ENCODE measurements at places on chromosomes 1 and 21.

DNA sequence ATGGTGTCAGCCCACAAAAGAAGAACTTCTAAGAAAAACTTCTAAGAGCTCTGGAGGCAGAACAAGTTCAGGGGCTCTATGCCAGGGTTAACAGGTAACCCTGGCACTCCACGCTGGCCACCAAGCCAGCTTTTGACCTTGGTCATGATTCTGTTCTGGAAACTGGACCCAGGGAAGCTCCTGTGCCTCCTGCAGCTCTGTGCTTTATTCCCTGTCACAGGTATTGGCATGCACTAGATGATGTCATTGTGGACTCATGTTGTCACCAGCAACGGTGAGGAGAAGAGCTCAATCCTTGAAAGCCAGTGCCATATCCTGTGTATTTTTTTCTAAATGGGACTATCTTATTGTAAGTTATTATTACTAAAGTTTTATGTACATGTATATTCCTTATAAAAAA is 56.7 kb upstream of the GCLM start:
- no peak for DNase-seq

DNA sequence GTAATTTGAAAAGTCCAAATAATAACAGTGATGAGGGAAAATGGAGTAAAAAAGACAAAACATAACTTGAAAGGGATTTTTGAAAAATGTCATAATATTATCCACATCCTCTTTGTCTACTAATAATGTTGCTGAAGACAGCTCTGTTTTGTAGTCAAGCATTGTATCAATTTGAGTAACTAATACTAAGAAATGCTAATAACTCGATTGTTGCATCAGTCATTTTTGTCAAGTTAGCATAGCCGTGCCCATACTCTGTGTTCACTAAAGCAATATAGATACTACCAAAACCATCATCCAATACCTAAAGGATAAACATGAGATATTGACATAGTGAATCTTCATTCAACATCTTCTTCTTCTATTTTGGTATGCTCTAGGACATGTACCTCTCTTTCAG is 17.3 kb downstream of the PDC start:
- no peak for DNase-seq

- no peak for DNase-seq
These were observed 116.9 kb upstream of the SLC25A33 start for GRCh38 chr1:9422321-9422720.

DNA sequence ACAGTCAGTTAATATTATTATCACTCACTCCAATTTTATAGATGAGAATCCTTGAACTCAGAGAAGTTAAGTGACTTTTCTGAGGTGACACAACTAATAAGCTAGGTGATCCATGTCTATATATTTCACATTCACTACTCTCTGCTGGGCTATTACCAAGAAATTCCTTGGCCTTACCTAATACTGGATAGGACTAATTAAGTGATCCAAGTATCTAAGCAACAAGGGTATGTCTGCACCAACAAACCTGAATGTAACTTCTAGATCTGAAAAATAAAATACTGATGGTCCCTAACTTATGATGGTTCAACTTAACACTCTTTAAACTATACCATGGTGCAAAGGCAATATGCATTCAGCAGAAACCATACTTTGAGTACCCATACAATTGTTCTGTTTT is 14.8 kb upstream of the CASQ2 start:
- DNase-seq, result no peak

- DNase-seq, result no peak
These were observed 45.2 kb upstream of the DPT start for GRCh38 chr1:168774241-168774640.

- no peak for DNase-seq
These were observed 113.8 kb downstream of the DPYD start for GRCh38 chr1:97806996-97807520.

DNA sequence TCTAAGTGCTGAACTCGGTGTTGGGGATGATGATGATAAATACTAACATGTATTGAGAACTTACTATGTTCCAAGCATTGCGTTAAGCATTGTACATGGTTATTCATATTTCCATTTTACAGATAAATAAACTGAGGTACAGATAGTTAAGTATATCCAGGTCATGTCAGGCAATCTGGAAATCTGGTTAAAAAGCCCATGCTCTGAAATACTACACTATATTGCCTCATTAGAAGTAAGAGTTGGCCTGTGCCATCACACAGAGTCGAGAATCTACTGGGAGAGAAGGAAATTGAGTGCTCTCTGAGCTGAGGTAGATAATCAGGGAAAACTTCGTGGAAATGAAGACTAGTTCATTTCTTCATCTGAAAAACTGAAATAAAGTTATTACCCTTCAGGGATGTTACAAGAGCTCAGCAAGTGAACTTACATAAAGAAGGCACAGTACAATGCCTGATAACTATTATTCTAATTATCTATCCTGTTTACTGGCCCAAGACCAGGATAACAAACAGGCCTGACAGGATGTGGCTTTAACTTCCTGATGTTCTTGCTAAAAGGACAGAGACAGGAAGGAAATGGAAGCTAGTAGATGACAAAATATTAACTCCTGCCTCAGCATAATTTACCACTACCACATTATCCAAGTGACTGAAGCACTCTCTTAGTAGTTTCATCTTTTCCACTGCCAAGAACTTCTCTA is 85.6 kb downstream of the EPS15 start:
- DNase-seq, result peak; percentile 40

DNA sequence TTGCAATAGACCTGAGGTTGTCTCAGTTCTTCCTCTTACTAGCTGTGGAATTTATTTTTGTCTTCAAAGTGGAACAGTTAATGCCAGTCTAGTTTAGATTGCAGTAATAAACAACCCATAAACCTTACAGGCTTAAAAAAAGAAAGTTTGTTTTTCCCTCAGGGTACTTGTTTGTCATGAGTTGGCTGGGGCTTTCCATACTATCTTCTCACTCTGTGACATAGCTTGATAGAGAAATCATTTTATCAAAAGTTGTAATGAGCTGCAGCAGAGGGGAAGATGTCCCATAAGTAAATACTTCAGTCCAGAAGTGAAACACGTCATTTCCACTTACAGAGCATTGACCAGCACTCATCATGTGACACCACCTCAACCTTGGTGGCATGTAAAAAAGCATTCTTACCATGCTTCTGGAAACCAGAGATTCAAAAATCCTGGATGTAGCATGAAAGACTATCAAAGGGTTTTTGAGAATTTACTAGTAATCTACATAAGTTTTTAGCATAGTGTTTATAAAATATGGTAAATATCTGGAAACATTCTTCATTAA is 62.8 kb upstream of the COL11A1 start:
- no peak for DNase-seq
